ENCODE measurements at places on chromosomes 4 and X. TPM values are rescaled to one million over a fixed set of nuclear protein-coding genes. Genes with fewer than 3 reads are reported as not detected.

Gene PABPC1L2B
- polyA plus RNA-seq = not detected

GRCh38 chrX:12197030-12197429 lies 58.8 kb downstream of the FRMPD4 start:
- no peak for DNase-seq

GRCh38 chr4:187929024-187929423 lies 66.5 kb upstream of the ZFP42 start:
- DNase-seq = no peak

- DNase-seq = no peak
Observed at GRCh38 chr4:131207589-131207988, 1941.5 kb upstream of the PCDH10 start.
